Endothelial cell (in vitro differentiated cells): ENCODE measurements at places on chromosomes 5 and 9.

DNA sequence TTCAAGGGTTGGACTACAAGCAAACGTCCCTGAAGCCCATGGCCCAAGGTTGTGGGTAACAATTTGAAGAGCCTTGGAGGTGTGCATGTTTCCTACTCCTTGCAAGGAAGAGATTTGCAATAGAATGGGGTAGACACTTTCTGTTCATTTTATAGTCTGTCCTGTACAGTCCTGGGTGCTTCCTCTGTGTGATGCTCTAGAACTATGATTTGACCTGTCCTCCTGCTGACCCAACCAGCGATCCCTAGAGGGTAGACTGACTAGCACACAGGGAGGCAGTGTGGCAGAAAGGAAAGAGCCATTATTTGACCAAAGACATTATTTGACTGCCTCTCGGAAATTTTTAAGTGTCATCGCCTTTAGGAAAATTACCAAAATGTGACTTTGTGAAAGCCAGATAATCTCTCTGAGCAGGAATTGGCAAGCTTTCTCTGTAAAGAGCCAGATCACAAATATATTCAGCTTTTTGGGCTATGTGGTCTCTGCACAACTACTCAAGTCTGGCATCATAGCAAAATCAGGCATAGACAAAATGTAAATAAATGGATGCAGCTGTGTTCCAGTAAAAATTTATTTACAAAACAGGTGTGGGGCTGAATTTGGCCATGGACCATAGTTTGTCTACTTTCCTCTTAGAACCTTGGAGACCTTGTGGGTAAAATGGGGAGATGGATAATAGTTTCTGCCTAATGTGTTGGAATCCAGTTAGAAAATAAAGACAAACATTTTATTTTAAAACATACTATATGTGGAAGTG lies 106.8 kb downstream of the DMRT2 start:
- no peak for DNase-seq

DNA sequence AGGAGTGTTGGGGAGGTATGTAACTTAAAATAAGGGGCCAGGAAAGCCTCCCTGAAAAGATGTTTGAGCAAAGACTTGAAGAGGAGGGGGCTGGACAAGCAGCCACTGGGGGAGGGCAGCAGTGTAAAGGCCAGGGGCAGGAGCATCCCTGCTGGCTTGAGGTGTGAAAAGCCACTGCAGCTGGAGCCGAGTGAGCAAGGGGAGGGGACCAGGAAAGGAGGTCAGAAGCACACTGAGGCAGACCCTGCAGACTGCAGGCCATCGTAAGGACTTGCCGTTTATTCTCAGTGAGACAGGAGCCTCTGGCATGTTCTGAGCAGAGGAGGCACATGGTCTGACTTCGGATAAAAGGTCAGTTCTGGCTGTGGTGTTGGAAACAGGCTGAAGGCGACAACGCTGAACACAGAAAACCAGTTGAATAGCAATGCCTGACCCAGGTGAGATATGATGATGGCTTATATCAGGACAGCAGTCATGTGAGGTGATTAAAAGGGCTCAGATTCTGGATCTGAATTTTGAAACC lies 10.2 kb upstream of the ERGIC1 start:
- no peak for DNase-seq

- no peak for DNase-seq
Measured at GRCh38 chr5:130740047-130740569, 424.9 kb downstream of the HINT1 start.

DNA sequence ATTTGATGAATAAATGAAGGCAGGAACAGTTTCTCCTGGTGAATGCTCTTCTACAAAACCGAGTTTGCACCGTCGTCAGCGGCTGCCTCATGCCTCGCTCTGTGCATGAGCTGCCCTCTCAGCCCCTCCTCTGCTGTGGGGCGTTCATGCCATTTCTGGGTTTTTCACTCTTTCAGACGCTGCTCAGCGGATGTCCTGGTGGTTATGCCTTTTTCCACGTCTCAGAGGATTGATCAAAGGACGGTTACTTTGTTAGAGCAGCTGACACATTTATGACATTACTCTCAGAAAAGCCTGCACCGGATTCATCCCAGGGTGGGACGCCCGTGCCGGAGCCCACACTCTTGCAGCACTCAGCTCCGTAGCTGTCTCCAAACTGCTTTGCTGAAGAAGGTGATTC lies 195.9 kb upstream of the PPP1R26 start:
- DNase-seq = no peak

DNA sequence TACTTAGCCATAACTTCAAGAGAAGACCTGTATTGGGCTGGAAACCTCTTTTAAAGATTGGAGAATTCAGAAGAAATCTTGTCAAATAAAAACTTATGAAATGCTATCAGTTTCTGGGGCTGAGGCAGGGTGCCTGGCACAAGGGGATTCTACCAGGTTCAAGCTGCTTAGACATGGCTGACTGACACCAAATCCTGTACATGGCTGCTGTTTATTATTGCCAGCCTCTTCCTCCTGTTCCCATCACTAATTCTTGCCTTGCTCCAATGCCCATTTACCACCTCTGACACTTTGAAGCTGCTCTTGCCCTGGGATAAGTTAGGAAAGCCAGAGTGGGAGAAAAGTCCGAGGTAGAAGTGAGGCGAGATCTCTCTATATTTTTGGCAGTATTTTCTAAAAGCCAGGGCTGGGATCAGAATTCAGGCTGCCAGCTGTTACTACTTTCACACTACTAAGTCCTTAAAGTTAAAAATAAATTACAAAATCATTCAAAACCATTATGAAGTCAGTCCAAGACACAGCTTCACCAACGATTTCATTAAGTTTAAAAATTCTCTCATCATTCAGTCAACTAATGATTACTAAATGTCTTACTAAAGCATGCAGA lies 66.3 kb upstream of the TNFAIP8 start:
- no peak for DNase-seq

GRCh38 chr9:95080961-95081647 lies 236.4 kb downstream of the FANCC start:
- DNase-seq = no peak

GRCh38 chr9:133258061-133259015 lies 16.7 kb downstream of the ABO start:
- no peak for DNase-seq

DNA sequence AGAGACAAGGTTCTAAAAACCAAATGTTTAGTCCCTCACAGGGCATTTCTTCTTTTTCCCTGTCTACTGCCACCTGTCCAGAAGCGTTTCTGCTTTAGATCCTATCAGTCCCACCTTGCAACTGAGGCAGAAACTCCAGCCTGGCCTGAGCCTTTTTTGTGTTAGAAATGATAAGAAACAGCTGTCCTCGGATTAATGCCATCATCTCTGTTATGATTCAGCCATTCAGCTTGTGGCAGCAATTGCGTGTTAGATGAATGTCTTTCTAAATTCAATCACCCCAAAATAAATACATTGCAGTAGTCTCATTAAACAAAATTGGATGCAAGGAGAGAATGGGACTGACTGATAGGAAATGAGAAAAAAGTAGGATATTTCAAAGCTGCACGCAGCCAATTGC lies 28.3 kb upstream of the FRMPD1 start:
- DNase-seq = no peak

- DNase-seq = no peak
Measured at GRCh38 chr9:9998491-9999287, 614.1 kb downstream of the PTPRD start.

GRCh38 chr9:138020120-138020794 lies 142.7 kb downstream of the CACNA1B start:
- no peak for DNase-seq
